ENCODE measurements at places on chromosomes 11 and 22. TPM values are rescaled to one million over a fixed set of nuclear protein-coding genes. Genes with fewer than 3 reads are reported as not detected.
A peak's percentile ranks its signal among the peaks of the same experiment; 100 is the strongest.

GRCh38 chr11:79200398-79201070, 240.3 kb downstream of the TENM4 start:
- DNase-seq, result no peak

DNA sequence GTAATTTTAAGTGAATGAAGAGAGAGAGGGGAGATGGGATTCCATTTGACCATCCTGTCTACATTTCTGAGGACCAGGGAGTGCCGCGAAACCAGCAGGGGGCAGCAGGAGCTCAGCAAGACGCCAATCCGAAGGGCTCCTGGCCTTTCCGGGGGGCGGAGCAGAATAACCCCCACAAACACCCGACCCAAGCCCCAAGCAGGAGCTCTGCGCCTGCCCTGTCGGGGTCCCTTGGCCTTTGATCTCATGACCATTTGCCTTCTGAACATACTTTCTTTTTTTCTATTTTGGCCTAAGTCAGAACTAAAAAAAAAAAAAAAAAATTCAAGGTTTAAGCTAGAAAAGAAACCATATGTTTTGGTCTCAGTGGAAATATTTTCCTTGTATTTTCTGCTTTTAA, 21.9 kb upstream of the SCN2B start:
- DNase-seq, result peak; percentile 88

GRCh38 chr22:17110791-17111550, 10.2 kb downstream of the TMEM121B start:
- no peak for DNase-seq

- DNase-seq, result peak; percentile 62
Observed at GRCh38 chr22:39522567-39523300, 2.4 kb downstream of the ATF4 start.

- DNase-seq, result no peak
Observed at GRCh38 chr11:134636071-134636470, 224.0 kb upstream of the B3GAT1 start.

DNA sequence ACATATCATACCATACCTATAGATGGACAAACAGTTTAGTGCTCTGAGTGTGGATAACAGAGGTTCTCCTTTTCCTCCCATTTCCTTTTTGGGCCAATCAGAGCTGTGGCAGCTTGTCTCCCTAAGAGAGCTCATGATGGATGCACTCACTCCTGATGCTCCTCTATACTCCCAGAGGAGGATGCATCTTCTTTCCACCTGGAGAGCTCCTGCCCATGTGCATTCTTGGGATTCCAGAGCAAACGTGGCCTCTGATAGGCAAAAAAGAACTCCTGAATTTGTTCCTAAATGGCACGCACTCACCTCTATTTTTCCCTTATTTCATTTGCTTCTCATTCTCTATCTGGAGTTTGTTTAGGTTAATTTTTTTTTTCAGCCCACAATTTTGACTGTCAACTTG, 2.9 kb downstream of the MRGPRX3 start:
- no peak for DNase-seq

DNA sequence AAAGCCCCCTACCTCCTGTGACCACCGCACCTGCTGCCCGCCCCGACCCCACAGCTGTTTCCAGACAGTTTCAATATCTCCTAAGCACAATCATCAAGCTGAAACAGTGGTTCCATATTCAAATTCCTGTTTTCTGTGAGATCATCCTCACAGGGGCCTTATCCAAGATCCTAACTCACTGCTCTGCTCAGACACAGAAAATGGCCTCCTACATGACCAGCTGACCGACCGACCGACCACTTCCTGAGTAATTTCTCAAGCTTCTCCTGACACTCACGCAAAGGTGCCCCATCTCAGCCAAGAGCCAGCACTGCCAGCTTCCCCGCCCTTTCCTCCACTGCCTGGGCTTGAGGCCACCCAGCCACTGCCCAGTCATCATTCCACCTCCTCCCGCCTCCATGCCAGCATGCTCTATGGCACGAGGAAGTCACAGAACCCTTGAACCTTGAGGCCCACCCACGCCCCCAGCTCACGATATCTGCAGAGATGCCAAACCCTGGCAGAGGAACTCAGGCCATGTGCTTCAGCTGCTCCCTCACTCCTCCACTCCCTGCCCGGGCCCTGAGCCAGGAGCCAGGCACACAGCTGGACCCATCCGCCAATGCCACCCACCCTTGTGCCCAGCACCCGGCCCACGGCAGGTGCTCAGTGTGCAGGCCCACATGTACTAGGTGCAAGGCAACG, 14.0 kb downstream of the KIAA0930 start:
- DNase-seq, result no peak

- DNase-seq, result no peak
Observed at GRCh38 chr11:106920899-106921509, 97.3 kb downstream of the GUCY1A2 start.

DNA sequence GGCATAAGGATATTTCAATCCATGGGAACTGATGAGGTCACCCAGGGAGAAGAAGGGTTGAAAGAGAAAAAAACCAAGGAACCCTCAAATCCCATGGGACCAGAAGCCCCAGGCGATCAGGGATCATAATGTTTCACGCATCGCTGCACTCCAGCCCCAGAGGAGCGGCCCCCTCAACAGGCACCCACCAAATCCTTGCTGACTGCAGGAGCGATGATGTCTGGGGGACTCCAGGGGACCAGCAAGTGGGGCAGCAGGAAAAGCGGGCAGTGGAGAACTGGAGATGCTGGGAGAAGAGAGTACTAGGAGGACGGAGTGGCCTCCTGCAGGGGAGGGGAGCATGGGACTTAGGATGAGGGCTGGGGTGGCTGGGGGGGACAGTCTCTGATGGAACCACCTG, 47.7 kb upstream of the LINC01488 start:
- no peak for DNase-seq

DNA sequence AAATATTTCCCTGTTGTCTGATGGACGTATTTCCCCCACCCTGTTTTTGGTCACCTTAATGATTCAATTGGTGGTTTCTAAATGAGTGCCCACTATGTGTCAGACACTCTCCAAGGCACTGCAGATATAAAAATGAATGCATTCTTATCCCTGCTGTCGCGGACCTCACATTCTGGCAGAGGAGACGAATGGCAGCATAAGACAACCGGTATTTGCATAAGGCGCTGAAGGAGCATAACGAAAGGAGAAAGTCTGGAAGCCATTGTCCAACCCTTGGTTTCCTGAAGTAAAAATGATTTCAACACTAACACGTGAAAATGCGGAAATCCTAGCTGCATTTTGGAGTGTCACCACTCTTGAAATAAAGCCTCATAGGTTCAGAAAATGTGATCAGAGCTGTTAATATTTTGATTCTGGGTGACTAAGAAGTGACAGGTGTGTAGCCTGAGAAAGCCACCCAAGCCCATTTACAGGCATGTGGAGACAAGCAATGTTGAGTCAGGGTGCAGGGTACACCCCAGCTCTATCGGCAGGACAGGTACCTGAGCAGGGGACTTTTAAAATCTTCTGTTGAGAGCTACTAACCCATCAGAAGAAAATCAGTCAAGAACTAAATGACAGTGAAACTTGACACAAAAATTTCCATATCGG, 10.1 kb upstream of the GAB2 start:
- no peak for DNase-seq

- no peak for DNase-seq
Observed at GRCh38 chr22:40452730-40453487, 82.5 kb downstream of the SGSM3 start.

GRCh38 chr11:77167111-77167626, 39.1 kb downstream of the MYO7A start:
- DNase-seq, result no peak

DNA sequence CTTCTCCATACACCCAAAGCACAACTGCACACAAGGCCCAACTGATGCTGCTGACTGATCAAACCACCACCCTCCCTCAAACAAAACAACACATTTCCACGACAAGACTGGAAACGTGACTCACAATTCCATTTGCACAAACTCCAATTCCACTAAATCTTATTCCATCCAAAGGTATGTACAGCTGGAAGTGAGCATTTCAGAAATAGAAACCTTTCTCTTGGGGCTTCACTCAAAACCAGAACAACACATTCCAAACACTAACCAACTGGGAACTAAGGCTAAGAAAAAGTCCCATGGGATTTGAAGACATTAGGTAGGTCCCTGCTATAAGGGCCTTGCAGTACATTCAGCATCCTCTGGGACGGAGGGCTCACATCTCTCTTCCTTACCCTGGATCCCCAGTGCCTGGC, 19.6 kb downstream of the MORC2 start:
- DNase-seq, result no peak

GRCh38 chr22:46083383-46084350, 66.7 kb upstream of the PPARA start:
- DNase-seq, result no peak

GRCh38 chr11:58177409-58178054, 11.3 kb upstream of the OR9Q2 start:
- no peak for DNase-seq

- no peak for DNase-seq
Observed at GRCh38 chr11:73156114-73156513, 14.0 kb upstream of the FCHSD2 start.

- no peak for DNase-seq
Observed at GRCh38 chr22:17779286-17780115, 5.2 kb upstream of the BID start.

DNA sequence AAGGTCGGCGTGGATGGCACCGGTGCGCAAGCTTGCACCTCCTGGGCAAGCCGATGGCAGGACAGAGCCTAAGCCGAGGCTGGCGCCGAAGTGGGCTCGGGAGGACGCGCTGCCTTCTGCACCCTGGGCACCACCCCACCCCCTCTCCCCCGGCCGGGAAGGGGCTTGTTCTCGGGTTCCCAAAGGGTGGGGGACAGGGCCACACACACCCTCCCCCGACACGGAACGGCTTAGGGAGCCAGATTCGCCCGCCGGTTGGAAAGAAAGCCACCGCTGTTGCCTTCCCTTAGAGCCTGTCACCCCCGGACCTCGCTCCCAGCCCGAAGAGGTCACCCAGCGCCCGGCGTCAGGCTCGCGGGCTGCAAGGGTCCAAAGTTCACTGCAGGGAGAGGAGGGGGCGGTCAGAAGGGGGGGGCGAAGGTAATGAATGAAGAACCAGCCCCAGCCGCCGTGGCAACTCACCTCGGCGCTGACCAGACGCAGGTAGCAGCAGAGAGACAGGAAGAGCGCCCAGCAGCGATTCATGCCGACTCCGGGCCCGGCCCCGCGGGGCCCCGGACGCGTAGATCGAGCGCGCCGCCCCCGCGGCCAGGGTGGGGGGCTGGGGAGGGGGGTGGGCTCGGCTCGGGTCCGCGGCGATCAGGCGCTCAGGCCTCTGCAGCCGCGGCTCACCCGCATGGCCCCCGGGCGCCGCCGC, 1.2 kb downstream of the PDGFB start:
- peak; percentile 22 for DNase-seq

- no peak for DNase-seq
Observed at GRCh38 chr11:19597206-19597605, 115.4 kb upstream of the NAV2 start.

GRCh38 chr11:128345316-128345715, 242.0 kb downstream of the ETS1 start:
- no peak for DNase-seq

DNA sequence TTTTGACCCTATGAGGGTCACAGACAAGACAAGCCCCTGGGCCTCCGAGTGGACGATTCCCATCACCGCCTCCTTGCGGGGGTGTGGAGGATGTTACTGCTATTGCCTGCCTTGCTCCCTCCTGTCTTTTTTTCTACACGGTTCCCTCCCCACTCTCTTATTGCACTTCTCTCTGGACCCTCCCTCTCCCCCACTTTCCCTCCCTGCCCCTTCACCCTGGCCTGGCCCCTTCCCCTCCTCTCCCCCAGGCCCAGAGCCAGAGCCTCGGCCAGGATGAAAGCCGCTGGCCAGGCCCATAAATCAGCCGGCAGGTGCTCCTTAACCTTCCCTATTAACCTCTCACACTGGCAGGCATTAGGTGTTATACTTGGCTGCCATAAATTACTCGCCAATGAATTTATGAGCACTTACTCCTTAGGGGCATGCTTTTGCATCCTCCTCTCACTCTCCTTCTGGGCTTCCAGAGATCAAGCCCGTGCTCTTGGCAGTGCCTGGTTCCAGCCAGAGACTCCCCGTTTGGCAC, 18.3 kb upstream of the ALX4 start:
- no peak for DNase-seq

DNA sequence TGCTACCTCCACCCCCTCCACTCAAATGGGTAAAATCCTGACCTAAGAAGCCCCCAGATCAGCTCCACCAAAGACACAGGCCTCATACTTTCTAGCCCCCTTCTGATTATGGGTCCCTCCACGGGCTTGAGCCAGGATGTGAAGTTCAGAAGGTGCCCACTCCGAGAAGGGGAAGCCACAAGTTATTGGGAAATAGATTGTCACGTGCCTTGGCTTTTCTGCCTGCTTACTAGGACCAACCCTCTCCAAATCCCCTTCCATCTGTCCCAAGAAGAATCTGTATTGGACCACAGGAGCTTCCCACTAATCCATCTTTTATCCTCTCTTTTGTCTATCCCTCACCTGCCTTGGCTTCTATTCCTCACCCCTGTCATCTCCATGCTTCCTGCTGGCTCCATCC, 3.0 kb upstream of the NRGN start:
- DNase-seq, result no peak

DNA sequence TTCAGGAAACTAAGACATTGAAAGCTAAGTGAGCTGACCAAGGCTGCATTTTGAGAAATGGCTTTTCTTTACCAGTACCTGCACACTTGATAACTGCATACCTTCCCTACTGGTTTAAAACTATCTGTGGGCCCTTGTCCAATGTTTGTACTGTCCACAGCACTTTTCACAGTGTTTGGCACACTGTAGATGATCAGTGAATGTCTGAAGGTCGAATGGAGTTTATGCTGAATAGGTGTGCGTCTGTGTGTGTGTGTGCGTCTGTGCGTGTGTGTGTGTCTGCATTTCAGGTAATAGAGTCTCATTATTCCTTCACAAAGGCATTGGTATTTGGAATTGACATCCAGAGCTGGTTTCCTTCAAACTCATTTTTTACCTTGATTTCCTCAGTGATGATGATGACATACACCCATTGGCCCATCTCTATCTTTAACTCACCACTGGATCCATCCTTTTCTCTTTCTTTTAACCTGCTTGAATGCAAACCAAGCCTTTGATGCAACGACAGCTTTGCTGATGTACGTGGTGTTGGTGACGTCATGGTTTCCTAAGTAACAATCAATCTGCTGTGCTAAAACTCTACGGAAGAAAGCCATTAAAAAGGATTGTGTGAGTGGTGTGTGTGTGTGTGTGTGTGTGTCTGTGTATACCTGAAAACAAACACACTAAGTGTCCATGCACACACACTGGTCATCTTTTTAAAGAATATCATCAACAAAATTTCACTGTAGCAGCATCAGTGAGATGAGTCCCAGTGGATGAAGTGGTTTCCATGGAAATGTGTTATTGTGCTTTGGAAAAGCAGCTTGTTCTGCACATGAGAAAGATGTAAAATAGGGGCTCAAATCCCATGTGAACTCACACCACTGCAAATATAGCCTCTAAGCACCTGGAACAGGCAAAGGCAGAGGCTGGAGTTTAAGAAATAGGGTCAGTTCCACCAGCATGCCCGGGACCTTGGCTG, 490.2 kb upstream of the B3GAT1 start:
- no peak for DNase-seq

Gene RTN4RL2
- total RNA-seq, result 0.97 TPM

Gene VPS37C
- 13.0 TPM for total RNA-seq

Gene MYOD1
- not detected for total RNA-seq

Gene TPBGL
- total RNA-seq, result 0.14 TPM

Gene C11orf21
- 16.6 TPM for total RNA-seq

Gene SYCE3
- total RNA-seq, result 1.7 TPM

Gene MS4A3
- total RNA-seq, result not detected

Gene KMT2A
- 124 TPM for total RNA-seq

Gene USH1C
- not detected for total RNA-seq

Gene CDCA5
- 139 TPM for total RNA-seq

Gene TUT1
- 32.8 TPM for total RNA-seq

Gene OR6A2
- total RNA-seq, result 0.07 TPM

Gene NTM
- not detected for total RNA-seq

Gene CARD16
- 10.8 TPM for total RNA-seq

Gene CLTCL1
- total RNA-seq, result 0.99 TPM

Measured in activated T-cell treated with anti-CD3 and anti-CD28 coated beads, Interleukin-2, amount 50 U/mL, for 72 hours (primary cell).